ENCODE measurements at places on chromosomes 6 and 20.

DNA sequence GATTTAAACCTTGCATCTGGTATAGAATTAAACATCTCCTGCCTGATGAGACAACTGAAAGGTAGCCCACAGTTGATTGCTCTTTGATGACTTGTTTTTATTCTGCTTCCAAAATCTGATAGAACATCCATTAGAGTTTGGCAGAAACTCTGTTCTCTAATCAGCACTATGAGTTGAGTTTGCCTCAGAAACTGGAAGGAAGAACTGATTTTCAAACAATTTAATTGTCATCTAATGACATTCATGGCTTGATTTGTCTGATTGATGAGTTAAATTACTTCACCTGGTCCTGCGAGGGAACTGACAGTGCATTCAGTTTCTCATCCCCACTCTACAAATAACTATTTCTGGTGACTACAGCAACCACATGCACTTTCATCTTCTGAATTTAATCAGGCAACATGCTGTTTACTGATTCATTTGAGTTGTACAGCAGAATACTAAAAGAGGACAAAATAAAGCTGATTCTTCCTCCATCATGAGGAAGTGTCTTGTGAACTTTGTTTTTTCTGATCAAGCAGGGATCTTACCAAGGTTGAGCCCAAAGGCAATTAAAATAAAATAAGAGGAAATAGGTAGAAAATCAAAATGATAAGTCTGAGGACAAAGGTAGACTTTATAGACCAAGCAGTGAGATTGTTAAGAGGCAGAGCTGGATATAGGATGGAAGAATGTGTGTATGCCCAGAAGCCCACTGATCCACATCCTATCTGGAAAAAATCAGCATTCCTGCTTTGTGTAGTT lies 15.7 kb upstream of the MRAP2 start:
- DNase-seq = no peak

DNA sequence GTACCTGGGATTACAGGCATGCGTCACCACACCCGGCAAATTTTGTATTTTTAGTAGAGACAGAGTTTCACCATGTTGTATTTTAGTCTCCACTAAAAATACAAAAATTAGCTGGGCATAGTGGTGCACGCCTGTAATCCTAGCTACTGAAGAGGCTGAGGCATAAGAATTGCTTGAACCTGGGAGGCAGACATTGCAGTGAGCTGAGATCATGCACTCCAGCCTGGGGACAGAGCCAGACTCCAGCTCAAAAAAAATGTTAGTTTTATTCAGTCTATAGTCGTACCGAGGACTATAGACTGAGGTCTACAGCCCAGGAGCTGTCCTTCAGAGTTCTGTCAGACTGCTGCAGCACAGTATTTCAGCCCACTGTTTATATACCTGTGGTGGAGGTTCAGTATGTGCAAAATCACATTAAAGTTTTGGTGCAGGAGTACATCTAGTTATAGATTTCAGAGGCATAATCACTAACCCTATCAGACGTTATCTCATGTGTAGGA lies 3.6 kb upstream of the CASP8AP2 start:
- no peak for DNase-seq

- no peak for DNase-seq
Measured at GRCh38 chr20:38256021-38256420, 4.5 kb downstream of the KIAA1755 start.

DNA sequence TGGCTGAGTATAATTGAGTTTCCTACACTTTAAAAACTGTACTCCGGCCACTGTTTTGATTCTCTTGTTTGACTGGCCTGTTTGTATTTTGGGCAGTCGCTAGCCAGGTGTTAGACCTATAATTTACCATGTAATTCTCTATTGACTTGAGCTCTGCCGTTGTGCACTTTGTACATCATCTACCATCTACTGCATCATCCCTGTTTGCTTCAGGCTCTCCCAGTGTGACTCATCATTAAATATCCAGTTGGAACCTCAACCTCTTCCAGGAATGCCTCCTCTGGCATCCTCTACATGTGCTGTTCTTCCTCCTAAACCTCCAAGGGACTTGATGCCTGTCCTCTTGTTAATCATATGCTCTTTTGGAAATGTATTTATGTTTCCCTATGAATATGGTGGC lies 72.3 kb downstream of the FARS2 start:
- DNase-seq = no peak

GRCh38 chr6:15337582-15337981 lies 91.7 kb downstream of the JARID2 start:
- DNase-seq = no peak

GRCh38 chr20:59731376-59731775 lies 127.0 kb downstream of the PHACTR3 start:
- DNase-seq = no peak

DNA sequence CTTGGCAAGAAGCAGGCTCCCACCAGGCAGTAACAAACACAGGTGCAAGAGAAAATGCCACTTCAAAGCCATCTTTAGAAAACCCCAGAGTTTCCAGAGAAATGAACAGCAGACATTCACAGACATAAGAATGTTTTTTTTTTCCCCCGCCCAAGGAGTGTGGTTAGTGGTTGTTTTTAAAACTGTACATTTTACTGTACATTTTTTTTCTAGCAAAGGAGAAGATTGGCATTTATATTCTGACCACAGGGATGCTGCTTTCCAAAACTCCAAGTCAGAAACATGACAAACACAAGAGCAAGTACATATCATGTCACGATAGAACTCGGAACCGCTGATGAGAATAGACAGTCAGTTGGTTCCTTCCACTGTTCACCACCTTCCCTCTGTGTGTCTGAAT lies 197.9 kb downstream of the LRFN2 start:
- no peak for DNase-seq

- no peak for DNase-seq
Measured at GRCh38 chr6:167122827-167123657, at the start of gene CCR6. Gene CCR6, plus strand, starts transcription at chr6:167123096. Its CDS starts 13,039 bp downstream, at chr6:167136135.

DNA sequence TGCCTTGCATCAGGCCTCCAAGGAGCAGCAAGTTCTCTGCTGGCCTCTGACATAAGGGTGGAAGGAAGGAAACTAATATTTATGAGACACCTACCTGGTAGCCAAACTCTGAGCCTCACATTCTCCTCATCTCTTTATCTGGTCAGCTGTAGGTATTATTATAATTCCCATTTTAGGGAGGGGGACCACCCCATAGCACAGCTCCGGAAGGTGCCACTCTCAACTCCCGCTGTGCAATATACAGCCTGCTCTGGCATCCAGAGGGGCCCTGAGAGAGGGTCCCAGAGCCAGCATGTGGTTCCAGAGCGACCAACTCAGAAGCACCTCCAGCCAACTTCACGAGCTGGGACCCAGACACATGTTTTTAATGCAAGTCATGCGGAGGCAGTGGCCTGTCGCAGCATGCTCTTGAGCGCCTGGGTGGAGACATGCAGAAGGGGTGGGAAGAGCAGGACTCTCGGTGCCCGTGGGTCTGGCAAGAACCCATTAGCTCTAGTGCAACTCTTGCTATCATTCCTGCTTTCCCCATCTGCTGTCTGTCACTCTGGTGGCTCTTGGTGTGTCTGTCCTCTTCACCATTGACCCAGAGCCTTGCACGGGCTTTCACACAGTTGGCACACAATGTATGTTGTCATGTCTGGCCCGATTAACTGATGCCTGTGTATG lies 15.0 kb upstream of the MYMX start:
- DNase-seq = no peak

- DNase-seq = no peak
Measured at GRCh38 chr6:147015674-147016073, 188.5 kb upstream of the STXBP5 start.

- no peak for DNase-seq
Measured at GRCh38 chr6:39707962-39708683, 17.1 kb downstream of the KIF6 start.

DNA sequence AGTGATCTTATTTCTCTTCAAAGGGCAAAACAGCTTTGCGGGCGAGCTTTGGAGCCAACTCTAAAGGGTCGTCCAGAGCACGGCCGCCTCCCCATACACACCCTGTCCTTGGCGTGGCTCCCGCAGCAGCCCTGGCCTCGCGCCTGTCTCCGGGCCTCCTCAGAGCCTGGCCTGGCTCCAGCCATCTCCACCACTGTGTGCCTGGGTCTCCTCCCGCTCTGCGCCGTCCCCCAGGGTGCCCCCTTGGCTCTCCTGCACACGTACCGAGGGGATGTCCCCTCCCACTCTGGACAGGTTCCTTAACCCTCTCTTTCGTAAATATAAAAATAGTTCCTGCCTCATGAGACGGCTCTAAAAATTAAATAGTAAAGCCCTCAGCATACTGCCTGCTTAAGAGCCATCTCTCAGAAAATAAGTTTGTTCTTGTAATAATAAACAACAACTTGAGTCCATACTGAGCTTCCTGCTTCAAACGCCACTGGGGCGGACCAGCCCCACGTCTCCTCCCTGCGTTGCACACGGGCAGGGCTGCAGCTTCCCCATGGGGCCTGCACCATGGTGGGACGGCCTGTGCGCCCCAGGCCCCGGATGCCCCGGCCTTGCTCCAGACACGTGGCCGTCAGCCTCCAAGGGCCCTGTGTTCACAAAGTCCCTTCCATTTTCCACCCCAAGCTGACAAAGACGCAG lies 226.2 kb downstream of the TTLL2 start:
- no peak for DNase-seq

DNA sequence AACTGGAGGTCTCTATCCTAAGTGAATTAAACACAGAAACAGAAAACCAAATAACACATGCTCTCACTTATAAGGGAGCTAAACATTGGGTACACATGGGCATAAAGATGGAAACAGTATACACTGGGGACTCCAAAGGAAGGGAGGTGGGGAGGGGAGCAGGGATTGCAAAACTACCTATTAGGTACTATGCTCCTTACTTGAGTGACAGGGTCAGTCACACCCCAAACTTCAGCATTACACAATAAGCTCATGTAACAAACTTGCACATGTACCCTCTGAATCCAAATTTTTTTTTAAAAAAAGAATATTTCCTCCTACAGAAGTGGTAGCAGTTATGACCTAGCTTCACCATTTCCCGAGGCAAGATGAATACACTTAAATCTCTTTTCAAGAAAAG lies 49.5 kb upstream of the MYLIP start:
- no peak for DNase-seq

DNA sequence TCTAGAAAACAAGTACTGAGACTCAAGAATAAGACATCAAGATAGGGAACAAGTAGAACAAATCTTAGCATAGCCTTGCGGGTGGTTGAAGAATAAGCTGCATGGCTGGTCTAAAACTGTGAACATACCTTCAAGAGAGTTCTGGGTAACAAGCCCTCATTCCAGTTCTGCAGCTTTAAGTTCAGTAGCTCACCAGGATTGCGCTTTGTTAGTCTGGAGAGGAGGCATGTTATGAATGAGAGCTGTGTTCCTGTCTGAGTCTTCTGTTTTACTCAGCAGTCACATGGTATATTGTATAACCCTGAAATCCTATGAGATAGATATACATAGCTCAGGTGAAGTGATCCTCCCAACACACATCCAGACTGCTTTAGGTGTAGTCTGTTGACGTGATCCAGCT lies 406.6 kb upstream of the IRAK1BP1 start:
- DNase-seq = no peak

DNA sequence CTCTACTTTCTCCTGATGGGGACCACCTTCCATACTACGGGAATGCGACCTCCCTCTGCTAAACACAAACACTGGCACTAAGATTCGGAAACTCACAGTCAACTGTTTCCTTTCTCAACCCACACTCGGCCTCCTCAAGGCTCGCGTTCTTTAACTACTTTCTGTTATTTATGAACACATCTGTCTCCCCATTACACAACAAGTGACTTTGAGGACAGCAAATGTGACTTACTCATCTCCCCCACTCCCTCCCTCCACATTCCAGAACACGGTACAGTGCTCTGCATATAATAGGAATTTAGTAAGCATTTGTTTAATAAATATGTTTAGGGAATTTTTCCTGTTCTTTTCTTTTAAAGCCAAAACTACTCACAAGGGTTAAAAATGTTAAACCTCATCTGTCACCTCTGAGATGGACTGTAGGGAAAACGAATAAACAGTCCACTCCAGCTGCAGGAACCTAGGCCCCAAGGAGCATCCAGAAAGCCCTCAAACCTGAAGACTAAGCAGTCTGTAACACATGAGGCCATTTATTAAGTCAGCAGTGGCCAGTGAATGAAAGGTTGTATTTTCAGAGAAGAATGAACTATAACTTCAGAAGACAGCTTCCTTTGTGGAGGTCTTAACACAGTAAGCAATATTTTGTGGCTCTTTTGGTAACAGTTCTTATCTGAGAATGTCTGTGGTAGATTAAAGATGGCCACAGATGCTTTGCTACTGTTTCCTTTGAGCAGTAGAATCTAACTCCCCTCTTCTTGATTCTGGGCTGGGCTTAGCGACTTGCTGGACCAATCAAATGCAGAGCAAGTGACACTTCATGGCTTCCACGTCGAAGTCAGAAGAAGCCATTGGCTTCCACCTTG lies 209.6 kb upstream of the DTNBP1 start:
- no peak for DNase-seq

DNA sequence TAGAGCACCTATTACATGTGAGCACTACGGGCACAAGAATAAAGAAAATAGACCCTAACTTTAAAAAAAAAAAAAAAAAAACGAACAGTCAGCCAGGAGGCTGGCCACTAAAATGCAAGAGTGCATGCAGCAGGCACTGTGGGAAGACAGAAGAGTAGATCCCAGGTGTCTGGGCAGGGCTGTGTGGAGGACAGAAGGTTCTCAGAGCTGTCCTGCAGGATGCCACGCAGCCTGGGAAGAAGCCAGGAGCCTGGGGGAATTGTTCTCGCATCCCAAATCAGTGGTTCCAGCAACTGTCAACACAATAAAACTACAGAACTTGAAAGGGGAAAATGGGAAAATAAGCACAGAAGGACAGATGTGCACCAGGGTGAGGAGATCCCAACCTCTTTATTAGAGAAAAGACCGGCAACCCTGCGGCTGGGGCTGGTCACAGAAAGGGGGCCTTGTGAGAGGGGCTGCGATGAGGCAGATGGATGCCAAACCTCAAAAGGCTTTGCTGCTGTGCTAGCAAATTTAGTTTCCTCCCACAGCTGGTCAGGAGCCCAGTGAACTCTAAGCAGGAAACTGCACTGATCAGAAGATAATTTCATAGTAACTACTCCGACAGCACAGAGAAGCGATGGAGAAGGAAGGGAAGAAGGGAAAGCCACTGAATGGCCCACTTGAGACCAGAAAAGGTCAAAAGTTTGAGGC lies 30.9 kb downstream of the MAP3K5 start:
- no peak for DNase-seq

GRCh38 chr20:4119854-4120209 lies 104.5 kb upstream of the RNF24 start:
- DNase-seq = no peak

GRCh38 chr20:44643596-44644229 lies 7.8 kb downstream of the ADA start:
- no peak for DNase-seq

DNA sequence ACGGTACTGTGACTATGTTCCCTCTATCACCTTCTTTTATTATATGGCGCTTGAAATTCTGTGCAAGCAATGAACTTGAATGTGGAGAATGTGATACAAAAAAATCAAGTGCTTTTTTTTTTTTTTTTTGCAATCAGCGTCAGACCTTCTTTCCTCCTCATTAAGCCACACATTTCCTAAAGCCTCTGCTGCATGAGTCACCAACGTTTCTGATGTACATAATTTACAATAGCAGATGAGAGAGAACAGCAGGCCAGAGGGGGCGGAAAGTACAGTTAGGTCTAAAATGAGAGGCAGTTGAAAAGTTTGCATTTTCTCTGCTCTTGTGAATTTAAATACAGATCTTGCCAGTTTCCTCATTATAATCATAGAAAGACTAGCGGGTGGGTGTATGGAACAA lies 114.6 kb upstream of the RIPOR2 start:
- DNase-seq = peak; percentile 44

Measured in GM20000 (cell line).